ENCODE measurements at places on chromosomes 13 and 19.

GRCh38 chr13:59970847-59971246, 192.9 kb downstream of the DIAPH3 start:
- no peak for DNase-seq

DNA sequence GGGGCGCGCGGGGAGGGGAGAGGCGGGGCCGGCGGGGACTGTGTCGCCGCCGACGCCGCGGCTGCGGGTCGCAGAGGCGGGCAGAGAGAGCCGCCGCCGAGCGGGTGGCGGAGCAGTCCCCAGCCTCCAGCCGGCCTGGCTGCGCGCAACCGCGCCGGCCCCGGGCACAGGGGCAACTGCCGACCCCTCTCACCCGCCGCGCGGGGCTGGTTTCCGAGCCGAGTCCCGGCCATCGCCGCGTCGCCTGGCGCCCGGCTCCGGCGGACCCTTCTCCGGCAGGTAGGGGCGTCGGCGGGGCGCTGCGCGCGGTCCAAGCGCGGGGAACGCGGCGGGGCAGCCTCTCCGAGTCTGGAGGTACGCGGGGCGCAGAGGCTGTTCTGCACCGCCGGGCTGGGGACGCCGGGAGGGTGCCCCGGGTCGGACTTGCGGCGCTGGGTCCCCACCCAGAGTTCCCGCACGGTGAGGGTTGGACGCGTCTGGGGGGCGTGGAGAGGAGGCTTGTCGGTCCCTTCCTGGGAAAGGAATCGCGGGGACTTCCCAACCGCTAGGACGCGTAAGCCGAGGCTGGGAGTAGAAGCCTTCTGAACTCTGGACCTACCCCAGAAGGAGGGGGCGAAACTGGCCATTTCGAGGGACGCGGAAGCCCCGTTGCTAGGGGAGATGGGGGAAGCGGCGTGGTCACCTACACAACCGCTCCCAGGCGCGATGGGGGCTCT, 133.6 kb upstream of the MYO16 start:
- DNase-seq, result peak; percentile 19

- no peak for DNase-seq
These were observed 357.5 kb downstream of the NALCN start for GRCh38 chr13:101058841-101059240.

DNA sequence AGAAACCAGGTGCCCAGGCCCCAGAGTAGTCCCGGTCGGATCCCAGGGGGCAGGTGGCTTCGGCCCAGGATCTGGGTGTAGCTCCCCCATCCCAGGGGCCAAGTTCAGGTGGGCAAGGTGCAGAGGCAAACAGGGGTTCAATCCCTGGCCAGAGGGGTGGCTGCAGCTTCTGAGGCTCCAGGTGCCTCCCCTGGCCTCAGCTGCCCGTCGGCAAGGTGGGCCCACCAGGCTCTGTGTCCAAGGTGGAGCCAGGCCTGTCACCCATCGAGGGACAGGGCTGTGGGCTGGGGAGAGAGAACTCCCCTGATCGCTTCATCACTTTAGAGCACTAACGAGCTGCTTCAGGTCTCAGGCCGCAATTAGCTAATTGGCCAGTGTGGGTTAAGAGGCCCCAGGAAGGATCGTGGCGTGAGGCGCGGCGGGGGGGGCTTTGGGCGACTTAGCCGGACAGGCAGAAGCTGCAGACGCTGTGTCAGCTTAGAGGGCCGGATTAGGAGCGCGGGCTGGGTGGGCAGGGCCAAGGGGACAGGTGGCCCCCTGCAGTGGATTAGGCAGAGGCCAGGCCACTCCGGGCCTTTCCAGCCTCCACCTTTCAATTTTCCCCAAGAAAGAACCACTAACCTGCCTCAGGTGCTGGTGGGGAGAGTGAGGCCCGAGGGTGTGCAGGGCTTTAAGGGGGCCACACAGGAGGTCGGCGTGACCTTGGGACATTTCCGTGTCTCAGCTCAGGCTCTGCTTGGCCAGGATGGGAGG, 2.8 kb upstream of the RAX2 start:
- no peak for DNase-seq

DNA sequence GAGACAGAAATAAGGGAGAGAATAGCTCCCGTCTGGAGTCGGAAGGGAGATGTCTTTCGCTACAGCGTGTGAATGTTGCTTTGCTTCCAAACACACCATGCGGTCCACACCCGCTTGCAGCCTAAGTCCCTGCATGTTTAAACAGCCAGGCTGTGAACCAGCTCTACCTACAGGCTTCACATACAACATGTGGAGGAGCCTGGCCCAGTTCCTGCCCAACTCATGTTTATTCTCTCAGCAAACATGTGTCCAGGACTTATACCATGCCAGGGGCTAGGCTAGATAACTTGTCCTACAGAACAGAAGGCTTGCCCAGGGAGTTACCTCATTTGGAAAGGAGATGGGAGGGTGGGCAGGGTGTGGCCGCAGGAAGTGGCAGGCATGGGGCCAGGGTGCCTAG, 181.5 kb downstream of the FOXO1 start:
- DNase-seq, result no peak

DNA sequence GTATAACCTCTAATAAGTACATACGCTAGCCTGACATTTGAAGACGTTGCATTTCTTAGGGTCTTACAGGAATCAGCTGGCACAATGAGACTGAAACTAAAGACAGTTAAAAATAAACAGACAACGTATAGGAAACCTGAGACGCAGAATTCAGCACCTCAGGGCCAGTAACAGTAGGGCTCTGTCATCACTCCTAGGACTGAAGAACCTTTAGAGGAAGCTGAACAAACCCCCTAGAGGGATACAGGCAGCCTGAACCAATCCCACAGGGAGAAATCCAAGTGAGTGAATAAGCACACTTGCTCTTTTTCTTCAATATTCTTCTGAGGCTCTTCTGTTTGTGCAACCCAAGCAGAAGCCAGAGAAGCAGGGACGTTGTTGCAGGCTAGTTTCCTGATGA, 53.9 kb upstream of the KLHL1 start:
- DNase-seq, result no peak

DNA sequence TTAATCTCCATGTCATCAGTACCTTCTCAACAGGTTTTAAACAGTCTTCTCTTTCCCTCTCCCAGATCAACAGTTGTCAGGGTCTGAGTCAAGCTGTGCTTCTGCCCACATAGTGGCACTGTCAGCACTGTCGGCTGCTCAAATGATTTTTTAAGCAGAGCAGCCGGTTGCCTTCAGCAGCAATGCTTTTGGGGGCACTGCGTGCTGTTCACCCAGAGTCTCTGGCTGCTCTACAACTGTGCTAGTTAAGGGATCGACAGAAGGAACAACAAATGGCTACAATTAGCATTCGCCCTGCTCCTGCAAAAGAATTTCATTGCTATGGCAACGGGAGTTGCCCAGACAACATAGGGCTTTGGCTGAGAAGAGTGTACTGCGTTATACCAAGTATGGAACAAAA, 412.9 kb downstream of the DIAPH3 start:
- DNase-seq, result peak; percentile 74

GRCh38 chr19:44746946-44747738, 1.4 kb upstream of the BCL3 start:
- peak; percentile 95 for DNase-seq

- no peak for DNase-seq
These were observed 999.3 kb downstream of the SLITRK5 start for GRCh38 chr13:88670509-88670908.

- DNase-seq, result no peak
These were observed 5.3 kb downstream of the NECTIN2 start for GRCh38 chr19:44851427-44851826.

DNA sequence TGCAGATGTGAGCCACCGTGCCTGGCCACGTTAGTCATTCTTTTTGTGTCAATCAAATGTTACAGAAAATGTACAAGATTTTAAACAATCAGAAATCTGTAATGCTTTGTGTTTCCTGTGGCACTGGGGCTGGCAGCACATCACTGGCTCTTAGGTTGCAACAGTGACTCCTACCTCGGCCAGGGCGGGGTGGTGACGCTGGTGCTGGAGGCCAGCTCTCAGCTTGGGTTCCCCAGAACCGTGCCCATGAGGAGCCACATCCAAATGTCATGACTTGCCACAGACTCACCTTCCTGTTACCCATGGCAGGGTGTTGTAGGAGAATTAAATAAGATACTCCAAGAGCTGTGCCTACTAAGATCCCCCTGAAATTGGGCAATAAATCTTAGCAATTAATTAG, 161.7 kb downstream of the TEX29 start:
- DNase-seq, result no peak

GRCh38 chr13:79740991-79741390, 260.0 kb downstream of the NDFIP2 start:
- DNase-seq, result peak; percentile 77

- no peak for DNase-seq
These were observed 30.0 kb upstream of the HMGB1 start for GRCh38 chr13:30495746-30496145.

GRCh38 chr19:41688098-41688497, at the start of gene CEACAM7:
CEACAM7 (minus strand) TSS chr19:41688270; CDS start chr19:41688165, 105 bp downstream.
- DNase-seq, result no peak

DNA sequence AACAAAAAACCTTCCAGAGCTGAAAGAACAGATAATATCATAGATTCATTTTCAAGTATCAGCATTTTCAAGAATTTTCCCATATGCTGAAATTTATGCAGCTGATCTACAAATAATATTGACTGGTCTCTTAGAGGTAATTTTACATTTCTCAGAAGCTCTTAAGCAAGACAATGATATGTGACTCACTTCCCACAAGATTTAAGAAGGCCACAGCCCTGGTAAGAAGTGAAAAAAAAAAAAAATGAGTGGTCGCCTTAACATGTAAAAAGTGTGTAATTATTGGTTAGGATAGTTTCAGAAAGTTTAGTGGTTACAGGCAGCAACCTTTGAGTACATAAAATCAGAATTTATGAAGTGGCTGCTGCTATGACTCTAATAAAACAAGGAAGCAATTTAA, 54.5 kb downstream of the NUFIP1 start:
- DNase-seq, result peak; percentile 78

DNA sequence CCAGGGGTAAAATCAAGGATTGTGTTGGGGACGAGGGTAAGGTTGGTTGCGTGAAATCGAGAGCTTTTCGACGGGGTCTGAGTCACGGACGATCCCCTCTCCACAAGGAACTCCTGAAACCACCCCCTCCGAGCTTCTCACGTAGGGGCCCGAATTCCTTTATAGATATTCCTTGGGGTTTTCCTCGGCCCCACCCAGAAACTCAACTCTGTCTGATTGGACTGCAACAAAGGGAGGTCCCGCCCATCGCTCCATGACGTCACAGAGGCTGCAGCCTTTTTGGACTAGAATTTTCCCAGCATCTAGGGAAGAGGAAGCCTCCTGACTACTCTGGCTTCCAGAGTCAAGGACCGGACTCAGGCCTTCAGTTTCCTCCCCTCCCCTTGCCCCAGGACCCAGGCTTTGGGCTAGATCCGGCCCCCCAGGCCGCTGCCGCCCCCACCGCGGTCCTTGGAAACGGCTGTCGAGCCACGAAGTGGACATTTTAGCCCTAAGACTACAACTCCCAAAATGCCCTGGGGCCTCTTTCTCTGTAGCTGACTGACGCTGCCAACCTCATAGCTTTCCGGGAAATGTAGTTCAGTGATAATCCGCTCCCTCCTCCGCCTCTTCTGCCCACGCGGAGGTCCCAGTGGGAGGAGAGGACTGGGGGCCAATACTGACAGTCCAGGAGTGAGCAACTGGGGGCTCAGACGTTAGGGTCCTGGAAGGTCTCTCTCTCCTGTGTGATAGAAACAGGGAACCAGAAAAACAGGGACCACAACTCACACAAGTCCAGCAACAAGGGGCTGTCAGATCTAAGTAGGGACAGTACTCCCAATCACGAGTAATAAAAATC, at the start of gene IZUMO1:
TSS of gene IZUMO1 (minus strand) at position 172 of the 838 bp plus-strand sequence. CDS start 1,050 bp downstream, outside the sequence.
- DNase-seq, result peak; percentile 88

GRCh38 chr19:34579281-34580054, 97.5 kb downstream of the SCGB2B2 start:
- no peak for DNase-seq

GRCh38 chr13:33541962-33542308, 256.4 kb upstream of the STARD13 start:
- DNase-seq, result no peak

GRCh38 chr13:19910336-19911072, 47.1 kb upstream of the ZMYM5 start:
- peak; percentile 79 for DNase-seq

DNA sequence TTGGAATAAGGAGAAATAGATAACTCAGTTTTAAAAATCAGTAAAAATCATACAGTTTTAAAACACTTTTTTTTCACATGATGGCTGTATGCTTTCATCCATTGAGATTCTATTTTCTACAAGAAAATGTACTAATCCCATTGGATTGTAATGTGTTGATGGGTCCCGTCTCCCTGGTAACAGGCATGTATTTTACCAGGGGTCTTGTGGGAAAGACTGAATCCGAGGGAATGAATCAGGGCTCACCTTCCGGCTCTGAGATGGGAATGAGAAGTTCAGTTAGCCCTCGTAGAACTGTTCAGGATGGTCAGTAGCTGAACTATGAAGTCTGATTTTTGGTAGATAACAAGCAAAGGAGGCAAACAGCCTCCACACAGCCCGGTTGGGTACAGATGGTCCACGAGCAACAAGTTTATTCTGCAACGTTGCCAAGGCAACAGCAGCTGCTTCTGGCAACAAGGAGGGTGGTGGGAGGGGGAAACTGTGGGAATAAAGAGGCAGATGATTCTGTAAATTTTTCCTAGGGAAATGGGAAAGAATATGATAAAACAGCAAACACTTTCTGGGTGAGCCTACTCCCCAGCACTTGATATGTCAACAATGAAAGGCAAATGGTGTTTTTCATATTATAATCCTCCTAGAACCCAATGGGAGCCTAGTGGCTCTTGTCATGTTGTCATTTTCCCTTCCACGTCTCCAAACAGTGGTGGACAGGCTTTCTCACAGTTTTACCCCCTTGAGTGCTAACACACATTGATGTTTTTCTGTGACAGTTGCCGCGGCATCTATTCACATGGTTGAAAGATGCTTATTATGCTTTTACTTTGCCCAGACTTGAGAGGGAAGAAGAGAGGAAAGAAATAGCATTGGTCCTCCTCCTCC, 12.4 kb upstream of the SIAH3 start:
- no peak for DNase-seq

- no peak for DNase-seq
These were observed 15.0 kb downstream of the BICRA start for GRCh38 chr19:47623921-47624391.

- DNase-seq, result no peak
These were observed 8.1 kb upstream of the SIN3B start for GRCh38 chr19:16821081-16821480.

- no peak for DNase-seq
These were observed 1.7 kb upstream of the RASIP1 start for GRCh38 chr19:48742096-48742495.

DNA sequence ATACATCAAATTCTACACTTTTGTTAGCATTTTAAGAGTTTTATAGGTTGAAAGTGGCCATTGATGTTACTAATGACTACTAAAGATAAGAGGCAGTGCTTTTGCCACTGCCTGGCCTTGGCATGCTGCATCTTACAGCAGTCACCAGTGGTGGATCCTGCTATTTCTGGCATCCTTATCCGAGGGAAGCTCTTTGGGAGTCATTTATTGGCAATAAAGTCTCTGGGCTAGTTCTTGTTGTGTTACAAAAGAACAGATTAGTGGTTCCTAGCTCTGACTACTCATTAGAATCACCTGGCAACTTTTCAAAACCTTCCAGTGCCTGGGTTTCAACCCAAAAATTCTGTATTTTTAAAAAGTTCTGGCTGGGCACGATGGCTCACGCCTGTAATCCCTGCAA, 94.5 kb downstream of the ZMYM2 start:
- DNase-seq, result peak; percentile 43
